ENCODE measurements at places on chromosomes 7 and 10. TPM values are rescaled to one million over a fixed set of nuclear protein-coding genes. Genes with fewer than 3 reads are reported as not detected.

The ITIH2 gene
- 4.9 TPM for total RNA-seq

The PAPSS2 gene
- total RNA-seq = 107 TPM

The OR9A2 gene
- total RNA-seq = not detected

The PFKP gene
- 18.1 TPM for total RNA-seq

The LHFPL3 gene
- total RNA-seq = not detected

The IFIT1B gene
- 3.7 TPM for total RNA-seq

The LEP gene
- total RNA-seq = not detected

The GPRIN2 gene
- total RNA-seq = 23.2 TPM

The C10orf53 gene
- total RNA-seq = 0.11 TPM

The CTAGE15 gene
- total RNA-seq = 5.9 TPM

The LLCFC1 gene
- not detected for total RNA-seq

The COBL gene
- total RNA-seq = 38.1 TPM

The CTAGE4 gene
- total RNA-seq = 8.2 TPM
